Lung (tissue), 17 donors: ENCODE measurements at places on chromosomes 12 and 14.

GRCh38 chr14:51817326-51817725 lies 43.1 kb upstream of the GNG2 start:
- DNase-seq = no peak

DNA sequence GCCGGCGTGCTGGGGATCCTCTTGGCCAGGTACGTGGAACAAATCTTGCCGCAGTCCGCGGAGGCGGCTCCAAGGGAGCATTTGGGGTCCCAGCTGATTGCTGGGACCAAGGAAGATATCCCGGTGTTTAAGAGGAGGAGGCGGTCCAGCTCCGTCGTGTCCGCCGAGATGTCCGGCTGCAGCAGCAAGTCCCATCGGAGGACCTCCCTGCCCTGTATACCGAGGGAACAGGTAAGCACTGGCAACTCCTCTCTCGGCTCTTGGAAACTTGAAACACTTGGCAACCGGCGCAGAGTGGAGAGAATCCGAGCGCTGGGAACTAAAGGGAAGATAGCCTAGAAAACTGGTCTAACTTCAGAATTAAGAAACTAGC lies 1.7 kb downstream of the PDE3A start:
- DNase-seq = peak; percentile 58

GRCh38 chr12:32589165-32589865 lies 89.8 kb upstream of the DNM1L start:
- no peak for DNase-seq

DNA sequence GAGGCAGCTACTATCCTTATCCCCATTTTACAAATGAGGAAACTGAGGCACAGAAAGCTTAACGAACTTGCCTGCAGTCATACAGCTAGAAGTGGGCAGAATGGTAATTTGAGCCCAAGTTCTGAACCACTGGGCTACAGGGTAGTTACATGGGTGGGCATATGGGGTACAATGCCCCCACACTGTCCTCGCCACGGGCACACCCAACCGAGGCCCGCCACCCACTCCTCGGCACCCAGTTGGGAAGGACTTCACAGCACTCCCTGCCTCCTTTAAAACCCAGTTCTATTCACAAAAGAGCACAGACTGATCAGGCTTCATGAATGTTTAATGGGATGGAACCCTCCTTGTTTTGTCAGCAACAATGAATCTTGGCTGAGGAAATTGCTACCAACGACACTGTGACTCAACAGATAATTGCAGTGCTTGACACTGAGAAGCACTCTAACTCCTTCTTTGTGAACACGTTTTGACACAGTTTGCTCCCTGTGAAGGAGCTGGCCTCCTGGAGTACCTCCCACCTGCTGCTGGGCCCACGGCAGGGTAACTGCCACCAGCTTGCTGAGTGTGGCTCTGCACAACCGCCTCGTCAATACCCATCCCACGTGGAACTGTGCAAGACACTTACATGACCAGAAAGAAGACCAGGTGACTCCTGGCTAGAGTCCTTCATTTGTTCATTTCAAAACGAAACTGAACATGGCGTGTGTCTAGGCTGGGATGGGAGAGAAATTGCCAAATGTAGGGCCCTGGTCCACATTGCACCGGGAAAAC lies 63.5 kb downstream of the CLMN start:
- no peak for DNase-seq

GRCh38 chr14:58821421-58821820 lies 183.7 kb downstream of the DACT1 start:
- no peak for DNase-seq

DNA sequence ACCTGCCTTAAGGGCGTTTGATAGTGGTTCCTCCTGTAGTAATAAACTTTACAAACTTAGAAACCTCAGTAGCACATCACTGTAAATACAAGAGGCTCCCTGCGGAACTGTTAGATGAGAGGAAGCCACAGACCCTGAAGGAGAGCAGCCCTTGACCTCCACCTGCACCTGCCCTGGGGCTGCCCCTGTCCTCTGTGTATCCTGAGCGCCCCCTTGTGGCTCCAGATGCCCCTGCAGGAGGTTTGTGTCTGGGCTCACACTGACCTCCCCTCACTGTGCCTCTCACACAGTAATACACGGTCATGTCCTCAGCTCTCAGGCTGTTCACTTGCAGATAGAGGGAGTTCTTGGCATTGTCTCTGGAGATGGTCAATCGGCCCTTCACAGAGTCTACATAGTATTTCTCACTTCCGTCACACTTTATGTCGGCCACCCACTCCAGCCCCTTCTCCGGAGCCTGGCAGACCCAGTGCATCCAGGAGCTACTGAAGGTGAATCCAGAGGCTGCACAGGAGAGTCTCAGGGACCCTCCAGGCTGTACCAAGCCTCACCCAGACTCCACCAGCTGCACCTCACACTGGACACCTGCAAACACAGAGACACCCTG lies 1059.8 kb downstream of the TMEM121 start:
- no peak for DNase-seq

DNA sequence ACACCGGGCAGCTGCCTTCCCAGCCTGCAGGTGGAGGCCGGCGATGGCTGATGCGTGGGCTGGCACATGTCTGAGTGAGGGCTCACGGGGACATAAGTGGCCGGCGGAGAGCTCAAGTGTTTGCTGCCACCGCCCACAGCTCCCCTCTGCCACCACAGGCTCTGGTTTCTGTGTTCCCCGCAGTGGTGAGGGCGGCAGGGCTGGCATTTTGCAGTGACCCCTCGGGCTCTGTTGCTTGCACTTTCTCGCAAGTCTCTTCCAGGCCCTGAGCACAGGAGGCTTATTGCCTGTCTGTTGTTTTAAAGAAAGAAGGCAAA lies 271.0 kb upstream of the RTL1 start:
- DNase-seq = peak; percentile 37
